ENCODE measurements at places on chromosomes 6 and 20.

- H3K36me3 ChIP-seq = peaks cover 41% of the 10 kb centered on the region
- H3K27ac ChIP-seq = no peak overlapping the region
- ATAC-seq = no peak
- peaks cover 56% of the 10 kb centered on the region for H3K4me1 ChIP-seq
Observed at GRCh38 chr20:13786143-13786828, 1.5 kb downstream of the NDUFAF5 start.

GRCh38 chr20:58403272-58403671 lies 14.2 kb downstream of the VAPB start:
- no peak overlapping the region for H3K27ac ChIP-seq
- no peak for ATAC-seq
- H3K27me3 ChIP-seq = no peaks in the 10 kb centered on the region
- peaks cover 16% of the 10 kb centered on the region for H3K4me1 ChIP-seq
- no peaks in the 10 kb centered on the region for H3K36me3 ChIP-seq

- ATAC-seq = no peak
- H3K27ac ChIP-seq = peak overlapping the region; percentile 61
- peaks cover 15% of the 10 kb centered on the region for H3K4me1 ChIP-seq
- H3K27me3 ChIP-seq = peaks cover 19% of the 10 kb centered on the region
- H3K36me3 ChIP-seq = no peaks in the 10 kb centered on the region
Observed at GRCh38 chr6:157768304-157768703, 54.7 kb upstream of the SNX9 start.

- no peaks in the 10 kb centered on the region for H3K27me3 ChIP-seq
- H3K27ac ChIP-seq = no peak overlapping the region
- H3K4me3 ChIP-seq = no peak overlapping the region
- peaks cover 18% of the 10 kb centered on the region for H3K4me1 ChIP-seq
- no peaks in the 10 kb centered on the region for H3K36me3 ChIP-seq
Observed at GRCh38 chr6:142850679-142851423, 94.1 kb downstream of the HIVEP2 start.

DNA sequence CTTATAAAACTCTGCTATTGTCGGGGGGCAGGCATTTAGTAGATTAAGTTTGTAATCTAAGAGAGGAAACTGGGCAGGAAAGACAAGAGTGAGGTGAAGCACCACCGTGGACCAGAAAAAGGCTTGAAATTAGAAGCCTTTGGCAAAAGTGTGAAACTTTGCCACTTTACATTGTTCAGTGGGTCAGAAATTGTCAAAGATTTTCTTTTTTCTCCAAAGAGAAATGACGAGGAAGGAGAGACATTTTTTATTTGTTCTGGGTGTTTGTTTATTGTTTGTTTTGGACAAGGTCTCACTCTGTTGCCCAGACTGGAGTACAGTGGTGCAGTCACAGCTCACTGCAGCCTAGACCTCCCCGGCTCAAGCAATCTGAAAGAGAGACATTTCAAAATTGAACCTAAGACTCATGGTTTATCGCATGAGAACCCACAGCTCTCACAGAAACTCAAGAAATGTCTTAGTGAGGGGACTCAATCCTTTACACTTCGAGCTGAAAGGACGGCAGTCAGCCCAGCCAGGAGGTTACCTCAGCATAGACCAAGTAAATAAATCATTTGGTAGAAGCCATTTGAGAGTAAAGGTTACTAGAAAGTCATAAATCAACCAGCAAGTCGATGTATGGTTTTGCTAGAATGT lies 262.8 kb upstream of the TAB2 start:
- H3K4me1 ChIP-seq = no peaks in the 10 kb centered on the region
- no peak overlapping the region for H3K27ac ChIP-seq
- H3K27me3 ChIP-seq = no peaks in the 10 kb centered on the region
- no peak overlapping the region for H3K4me3 ChIP-seq
- no peak for ATAC-seq

DNA sequence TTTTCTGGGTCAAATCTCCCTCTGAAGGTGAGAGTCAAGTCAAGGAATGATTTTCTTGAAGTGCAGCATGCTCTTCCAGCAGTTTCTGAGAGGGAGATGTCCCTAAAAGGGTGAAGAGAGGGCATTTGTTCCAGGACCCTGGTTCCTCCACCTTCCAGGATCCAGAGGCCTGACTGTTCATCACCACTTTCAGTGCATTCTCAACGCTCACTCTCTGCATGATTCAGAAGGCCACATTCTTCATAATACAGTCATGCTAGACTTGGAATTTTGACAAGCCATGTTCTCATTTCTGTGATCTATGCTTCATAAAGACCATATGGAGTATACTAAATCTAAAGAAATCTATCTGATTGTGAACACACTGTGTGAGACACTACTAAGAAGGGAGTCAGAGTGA lies 85.1 kb downstream of the PDE7B start:
- no peaks in the 10 kb centered on the region for H3K4me1 ChIP-seq
- H3K27ac ChIP-seq = no peak overlapping the region
- H3K36me3 ChIP-seq = no peaks in the 10 kb centered on the region
- no peaks in the 10 kb centered on the region for H3K27me3 ChIP-seq
- no peak for ATAC-seq
- no peak overlapping the region for H3K4me3 ChIP-seq

DNA sequence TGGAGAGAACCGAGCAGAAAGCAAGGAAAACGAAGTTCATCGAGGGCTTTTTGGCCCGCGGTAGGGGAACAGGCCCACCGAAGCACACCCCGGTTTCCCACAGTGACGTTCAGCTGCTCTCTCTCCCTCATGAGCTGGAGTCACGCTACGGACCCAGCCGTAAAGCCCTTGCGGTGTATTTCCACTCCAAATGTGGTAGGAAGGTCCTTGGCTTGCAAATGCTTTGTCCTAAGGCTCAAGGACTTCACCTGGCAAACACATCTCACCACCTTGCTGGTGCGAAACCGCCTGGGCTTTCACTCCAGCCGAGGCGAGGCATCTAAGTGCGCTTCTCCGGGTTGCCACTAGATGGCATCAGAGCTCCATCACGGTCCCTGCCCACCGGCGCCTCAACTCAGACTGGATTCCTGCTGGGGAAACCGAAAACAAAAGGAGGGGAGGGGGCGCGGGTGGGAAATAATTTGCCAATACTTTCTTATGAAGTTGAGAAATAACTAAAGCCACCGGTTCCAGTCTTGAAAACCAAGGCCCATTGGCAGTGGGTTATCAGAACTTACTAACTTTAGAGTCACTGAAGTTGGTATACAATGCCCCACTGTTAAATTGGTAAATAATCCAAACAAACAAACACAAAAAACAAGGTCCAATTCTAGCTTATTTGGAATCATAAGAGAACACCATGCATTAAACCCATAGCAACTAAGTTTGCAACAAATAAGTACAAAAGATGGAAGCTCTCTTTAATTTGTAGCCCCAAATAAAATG lies 13.4 kb upstream of the FOXC1 start:
- ATAC-seq = peak; percentile 66
- H3K36me3 ChIP-seq = no peaks in the 10 kb centered on the region
- no peak overlapping the region for H3K4me3 ChIP-seq
- H3K27me3 ChIP-seq = peaks cover 55% of the 10 kb centered on the region

DNA sequence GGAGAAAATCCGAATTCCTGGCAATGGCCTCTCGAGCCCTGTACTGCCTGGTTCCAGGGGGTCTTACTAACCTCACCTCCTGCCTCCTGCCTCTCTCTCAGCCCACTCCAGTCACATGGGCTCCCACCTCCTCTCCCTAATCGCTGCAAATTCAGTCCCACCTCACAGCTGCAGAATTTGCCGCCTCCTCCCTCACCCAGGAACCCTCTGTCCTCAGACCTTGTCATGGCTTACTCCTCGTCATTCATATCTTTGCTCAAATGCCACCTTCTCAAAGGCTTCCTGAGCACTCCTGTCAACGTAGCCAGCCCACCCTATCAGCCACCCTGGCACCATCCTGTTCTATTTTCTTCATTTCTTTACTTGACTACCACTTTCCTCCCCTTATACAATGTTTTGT lies 89.0 kb downstream of the SLC2A10 start:
- peaks cover 58% of the 10 kb centered on the region for H3K27me3 ChIP-seq
- H3K4me1 ChIP-seq = no peaks in the 10 kb centered on the region
- no peaks in the 10 kb centered on the region for H3K36me3 ChIP-seq
- H3K4me3 ChIP-seq = no peak overlapping the region
- no peak overlapping the region for H3K27ac ChIP-seq

DNA sequence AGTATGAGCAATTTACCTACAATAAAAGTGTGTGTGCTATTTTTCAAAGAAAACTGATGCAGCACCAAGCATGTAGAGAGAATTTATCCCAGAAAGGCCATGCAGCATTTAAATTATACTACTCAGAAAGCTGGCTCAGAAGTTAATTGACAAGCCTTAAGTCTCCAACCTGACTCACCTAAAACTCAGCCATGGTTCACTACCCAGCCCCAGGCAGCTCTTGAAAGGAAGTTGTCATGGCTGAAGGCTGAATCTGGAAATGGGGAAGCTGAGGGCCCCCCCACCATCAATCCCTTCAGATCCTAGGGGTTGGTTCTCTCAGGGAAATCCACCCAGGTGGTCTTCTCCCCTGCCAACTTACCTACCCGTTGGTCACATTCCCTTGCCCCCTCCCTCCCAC lies 19.7 kb downstream of the PPIL6 start:
- H3K27ac ChIP-seq = no peak overlapping the region
- no peaks in the 10 kb centered on the region for H3K27me3 ChIP-seq
- H3K4me1 ChIP-seq = no peaks in the 10 kb centered on the region
- H3K36me3 ChIP-seq = no peaks in the 10 kb centered on the region
- no peak overlapping the region for H3K4me3 ChIP-seq

- peaks cover 100% of the 10 kb centered on the region for H3K27me3 ChIP-seq
- H3K27ac ChIP-seq = no peak overlapping the region
- H3K4me1 ChIP-seq = no peaks in the 10 kb centered on the region
- no peak for ATAC-seq
Observed at GRCh38 chr6:27293436-27294098, 18.5 kb downstream of the POM121L2 start.

DNA sequence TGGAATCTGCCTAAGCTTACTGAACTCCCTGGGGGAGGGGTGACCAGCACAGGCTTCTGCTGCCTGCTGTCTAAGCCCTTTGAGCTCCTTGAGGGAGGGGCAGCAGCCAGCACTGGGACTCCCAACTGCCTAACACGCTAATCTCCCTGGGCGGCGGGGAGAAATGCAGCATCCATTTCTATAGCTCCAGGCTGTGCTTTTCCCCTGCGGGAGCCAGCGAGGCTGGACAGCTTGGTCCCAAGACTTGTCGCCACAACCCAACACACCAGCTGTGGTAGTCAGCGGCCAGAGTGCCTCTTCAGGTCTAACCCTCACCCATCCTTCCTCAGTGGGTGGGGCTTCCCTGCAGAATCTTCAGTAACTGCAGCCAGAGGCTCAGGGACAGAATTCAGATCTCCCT lies 64.6 kb downstream of the VGLL2 start:
- H3K27me3 ChIP-seq = no peaks in the 10 kb centered on the region
- H3K4me1 ChIP-seq = no peaks in the 10 kb centered on the region
- no peak for ATAC-seq
- no peak overlapping the region for H3K27ac ChIP-seq
- no peaks in the 10 kb centered on the region for H3K36me3 ChIP-seq
